ENCODE measurements at places on chromosomes 1 and 21. TPM values are rescaled to one million over a fixed set of nuclear protein-coding genes. Genes with fewer than 3 reads are reported as not detected.

Gene PLA2G2C
- not detected for polyA plus RNA-seq

Gene RBP7
- 0.61 TPM for polyA plus RNA-seq

Gene SPTA1
- not detected for polyA plus RNA-seq

GRCh38 chr1:164759144-164759920, 200.3 kb downstream of the PBX1 start:
- DNase-seq: no peak

Measured in hepatocyte (in vitro differentiated cells).